ENCODE measurements at places on chromosomes 2 and 18.

GRCh38 chr2:234401426-234401825 is 95.5 kb downstream of the ARL4C start:
- DNase-seq: no peak

GRCh38 chr18:75074196-75075015 is 134.5 kb downstream of the PTGR3 start:
- DNase-seq: no peak

DNA sequence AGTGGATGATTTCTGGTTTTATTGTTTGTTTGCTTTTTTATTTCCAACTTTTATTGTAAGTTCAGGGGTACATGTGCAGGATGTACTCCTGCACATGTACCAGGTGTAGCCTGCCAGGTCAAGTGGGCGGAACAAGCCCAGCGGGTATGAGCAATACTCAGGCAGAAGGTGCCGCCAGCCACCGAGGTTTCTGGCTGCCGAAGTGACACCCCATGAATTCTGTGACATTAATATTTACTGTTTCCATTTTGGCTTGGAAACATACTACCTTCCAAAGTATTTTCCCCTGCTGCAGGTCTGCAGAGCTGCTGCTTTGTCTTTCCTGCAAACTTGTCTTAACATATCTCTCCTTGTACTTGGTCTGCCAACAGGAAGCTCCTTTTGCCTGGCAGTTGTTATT is 78.5 kb downstream of the PTPN4 start:
- no peak for DNase-seq

DNA sequence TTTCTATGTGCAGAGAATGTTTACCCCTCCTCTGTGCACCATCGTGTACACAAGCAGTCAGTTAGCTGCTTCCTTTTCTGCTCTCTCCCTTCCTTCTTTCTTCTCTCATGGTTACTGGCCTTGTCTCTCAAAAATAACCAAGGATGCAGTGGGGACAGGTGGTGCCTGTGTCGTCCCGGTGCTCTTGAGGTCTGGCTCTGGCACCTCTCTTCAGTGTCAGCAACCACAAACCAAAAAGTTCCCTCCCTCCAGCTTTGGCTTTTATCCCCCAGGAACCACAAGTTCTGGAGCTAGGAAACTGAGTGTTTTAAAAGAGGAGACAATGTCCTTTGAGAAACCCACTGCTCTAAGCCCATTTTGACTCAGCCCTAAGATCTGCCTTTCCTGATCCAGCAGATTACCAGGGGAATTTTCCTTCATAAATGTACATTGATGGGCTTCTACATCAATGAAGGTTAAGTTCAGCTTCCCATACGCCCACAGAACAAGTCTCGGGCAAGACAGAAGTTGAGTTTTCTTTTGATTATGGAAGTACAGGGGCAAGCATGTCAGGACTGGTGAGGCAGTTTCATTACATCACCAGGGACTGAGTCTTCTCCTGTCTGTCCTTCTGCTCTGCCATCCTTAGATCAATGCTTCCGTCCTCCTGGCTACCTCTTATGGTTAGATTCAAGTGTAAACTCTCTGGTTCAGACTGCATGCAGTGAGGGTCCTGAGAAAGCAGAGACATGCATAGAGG is 232.2 kb downstream of the SETBP1 start:
- no peak for DNase-seq

GRCh38 chr2:105324732-105325131 is 4.8 kb downstream of the TGFBRAP1 start:
- no peak for DNase-seq

- DNase-seq: no peak
Measured at GRCh38 chr18:55781481-55781957, 193.5 kb upstream of the TCF4 start.

DNA sequence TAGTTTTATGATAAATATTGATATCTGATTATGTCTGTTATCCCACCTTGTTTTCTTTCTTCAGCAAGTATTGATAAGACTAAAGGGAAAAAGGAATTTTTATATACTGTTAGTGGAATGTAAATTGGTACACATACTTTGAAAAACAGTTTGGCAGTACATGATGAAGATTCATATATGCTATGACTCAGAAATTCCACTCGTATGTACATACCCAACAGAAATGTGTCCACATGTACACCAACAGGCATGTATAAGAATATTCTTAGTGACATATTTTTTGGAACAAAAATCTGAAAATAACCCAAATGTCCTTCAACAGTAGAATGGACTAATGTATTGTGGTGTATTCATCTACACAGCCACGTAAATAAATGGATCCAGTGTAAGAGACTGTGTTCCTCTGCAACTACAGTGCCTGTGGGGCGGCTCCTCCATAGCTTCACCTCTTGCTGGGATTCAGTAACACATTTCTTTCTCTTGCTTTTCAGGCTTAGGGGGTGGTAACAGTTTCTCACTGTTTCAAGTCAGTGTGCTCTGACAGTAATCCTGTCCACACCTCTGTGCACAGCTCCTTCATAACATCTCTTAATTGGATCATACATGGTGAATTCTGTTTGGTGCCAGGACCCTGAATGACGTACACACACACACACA is 35.5 kb upstream of the ALMS1 start:
- no peak for DNase-seq

DNA sequence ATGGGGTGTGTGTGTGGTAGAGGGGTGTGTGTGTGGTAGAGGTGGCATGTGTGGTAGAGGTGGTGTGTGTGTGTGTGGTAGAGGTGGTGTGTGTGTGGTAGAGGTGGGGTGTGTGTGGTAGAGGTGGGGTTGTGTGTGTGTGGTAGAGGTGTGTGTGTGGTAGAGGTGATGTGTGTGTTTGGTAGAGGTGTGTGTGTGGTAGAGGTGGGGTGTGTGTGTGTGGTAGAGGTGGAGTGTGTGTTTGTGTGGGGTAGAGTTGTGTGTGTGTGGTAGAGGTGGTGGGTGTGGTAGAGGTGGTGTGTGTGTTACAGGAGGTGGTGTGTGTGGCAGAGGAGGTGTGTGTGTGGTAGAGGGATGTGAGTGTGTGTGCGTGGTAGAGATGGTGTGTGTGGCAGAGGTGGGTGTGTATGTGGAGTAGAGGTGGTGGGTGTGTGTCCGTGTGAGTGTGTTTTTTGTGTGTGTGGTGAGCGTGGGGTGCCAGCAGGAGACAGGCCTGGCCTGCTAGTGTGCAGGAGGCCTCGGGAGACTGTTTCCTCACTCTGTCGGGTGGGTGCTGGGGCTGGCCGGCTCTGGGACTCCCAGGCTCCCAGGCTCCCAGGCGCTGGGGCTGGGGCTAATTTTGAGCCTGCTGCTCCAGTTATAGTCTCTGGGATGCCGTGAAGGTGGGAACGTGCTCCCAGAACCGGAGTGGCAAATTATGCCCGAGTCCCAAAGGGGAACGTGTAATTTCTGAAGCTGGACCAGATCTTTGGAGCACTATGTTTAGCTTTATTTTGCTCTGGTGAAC is 165.2 kb downstream of the DYSF start:
- no peak for DNase-seq

DNA sequence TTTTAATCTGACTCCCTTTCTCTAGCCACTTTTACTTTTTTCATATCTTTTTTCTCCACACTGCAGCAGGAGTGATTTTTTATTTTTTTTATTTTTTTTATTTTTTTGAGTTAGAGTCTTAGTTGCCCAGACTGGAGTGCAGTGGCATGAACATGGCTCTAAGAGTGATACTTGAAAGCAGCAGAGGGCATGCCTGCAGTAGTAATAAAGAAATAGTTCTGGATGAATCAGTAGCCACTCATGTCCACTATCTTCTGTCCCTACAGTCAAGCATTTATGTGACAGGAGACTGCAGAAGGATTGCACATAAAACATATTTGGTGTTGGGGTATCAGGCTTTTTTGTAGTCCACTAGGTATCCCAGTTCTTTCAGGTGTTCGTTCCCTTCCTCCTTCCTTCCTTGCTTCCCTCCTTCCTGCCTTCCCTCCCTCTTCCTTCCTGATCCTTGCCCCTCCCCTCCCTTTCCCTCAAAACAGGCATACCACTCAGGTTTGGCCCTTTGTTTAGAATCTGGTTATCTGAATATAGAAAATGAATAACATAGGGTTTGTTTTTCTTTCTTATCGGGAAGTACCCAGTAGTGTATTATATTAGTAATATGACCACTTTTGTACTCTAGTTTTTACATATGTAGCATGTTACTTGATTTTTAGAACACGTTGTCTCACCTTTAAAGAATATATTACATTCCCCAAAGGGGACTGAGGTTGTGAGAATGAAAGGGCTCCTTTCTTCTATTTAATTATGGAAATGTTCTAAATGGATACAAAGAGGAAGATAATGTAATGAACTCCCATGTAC is 23.5 kb downstream of the MIB1 start:
- no peak for DNase-seq

DNA sequence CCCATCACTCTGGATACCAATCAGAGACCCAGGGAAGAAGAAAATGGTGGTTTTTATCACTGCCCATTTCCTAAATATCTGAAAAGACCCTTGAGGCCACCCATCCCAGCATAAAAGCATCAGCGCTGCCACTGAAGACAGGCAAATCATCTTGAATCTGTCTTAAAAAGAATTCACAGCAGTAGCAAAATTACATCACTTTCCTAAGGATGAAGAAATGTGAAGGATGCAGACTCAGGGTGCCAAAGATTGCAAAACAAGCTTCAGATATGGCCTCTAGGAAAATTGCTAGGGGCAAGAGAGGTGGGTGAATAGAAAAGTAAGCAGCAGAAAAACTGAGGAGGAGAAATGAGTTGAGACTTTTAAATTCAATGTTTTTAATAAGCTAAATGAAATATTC is 70.0 kb downstream of the SLC25A12 start:
- no peak for DNase-seq
